Placental epithelial cell (primary cell): ENCODE measurements at places on chromosomes 5 and 9. TPM values are rescaled to one million over a fixed set of nuclear protein-coding genes. Genes with fewer than 3 reads are reported as not detected.

The FOXD4L4 gene
- 0.39 and 0.43 TPM in 2 replicates for total RNA-seq

The PCDHA13 gene
- 0.11 and 0.39 TPM in 2 replicates for total RNA-seq

The FCN2 gene
- total RNA-seq, result not detected in 2 replicates

The BTNL3 gene
- not detected in 2 replicates for total RNA-seq

The TMEM252 gene
- total RNA-seq, result not detected in 2 replicates

The PKD2L2 gene
- total RNA-seq, result 0.11 TPM in 1 of 2 replicates, not detected in the other
